ENCODE measurements at places on chromosomes 2 and 18.
A peak's percentile ranks its signal among the peaks of the same experiment; 100 is the strongest.

- no peak for DNase-seq
Observed at GRCh38 chr18:61694236-61694635, 198.6 kb downstream of the RNF152 start.

- DNase-seq = no peak
Observed at GRCh38 chr2:27727257-27727656, 44.3 kb upstream of the MRPL33 start.

DNA sequence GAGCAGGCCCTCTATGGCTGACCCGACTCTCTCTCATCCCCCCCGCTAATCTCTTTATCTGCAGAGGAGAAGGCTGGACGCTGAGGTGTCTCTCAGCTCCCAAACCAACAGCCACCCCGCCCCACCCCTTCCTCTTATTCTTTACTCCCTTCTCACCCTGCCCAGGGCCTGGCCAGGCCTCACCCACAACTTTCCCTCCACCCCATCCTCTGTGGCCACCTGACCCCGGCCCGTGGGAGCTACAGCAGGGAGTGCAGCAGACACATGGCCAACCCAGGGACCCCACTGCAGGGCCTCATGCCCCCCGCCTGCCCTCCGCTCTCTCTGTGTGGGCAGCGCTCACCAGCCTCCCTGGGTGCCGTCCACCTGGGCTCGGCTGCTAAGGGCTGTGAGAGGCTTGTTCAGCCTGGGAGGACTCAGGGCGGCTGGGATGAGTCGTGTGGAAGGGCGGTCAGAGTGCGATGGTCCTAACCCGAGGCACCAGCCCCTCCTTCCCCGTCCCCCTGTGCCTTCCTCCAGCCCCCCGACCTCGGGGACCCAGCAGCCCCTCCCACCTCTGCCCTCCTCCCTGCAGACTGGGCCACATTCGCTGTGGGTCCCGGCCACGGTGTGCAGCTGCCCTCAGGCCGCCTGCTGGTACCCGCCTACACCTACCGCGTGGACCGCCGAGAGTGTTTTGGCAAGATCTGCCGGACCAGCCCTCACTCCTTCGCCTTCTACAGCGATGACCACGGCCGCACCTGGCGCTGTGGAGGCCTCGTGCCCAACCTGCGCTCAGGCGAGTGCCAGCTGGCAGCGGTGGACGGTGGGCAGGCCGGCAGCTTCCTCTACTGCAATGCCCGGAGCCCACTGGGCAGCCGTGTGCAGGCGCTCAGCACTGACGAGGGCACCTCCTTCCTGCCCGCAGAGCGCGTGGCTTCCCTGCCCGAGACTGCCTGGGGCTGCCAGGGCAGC is 6.8 kb downstream of the NEU4 start:
- DNase-seq = no peak

DNA sequence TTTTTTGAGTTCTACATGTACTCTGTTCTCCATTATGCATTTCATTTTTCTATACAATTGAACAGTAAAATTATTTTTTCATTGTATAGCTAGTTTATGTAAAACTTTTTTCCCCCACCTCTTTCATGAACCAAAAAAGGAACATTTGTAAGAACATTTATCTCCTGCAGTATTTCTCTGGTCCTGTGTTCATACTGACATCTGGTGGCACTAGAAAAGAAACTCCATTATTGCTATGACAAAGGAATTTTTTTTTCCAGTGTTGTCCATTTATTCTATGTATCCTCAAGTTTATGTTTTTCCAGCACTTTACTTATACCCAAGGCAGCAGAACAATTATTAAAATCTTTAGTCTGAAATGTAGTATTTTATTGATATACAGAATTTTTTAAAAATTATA is 27.4 kb upstream of the CHAC2 start:
- DNase-seq = no peak

DNA sequence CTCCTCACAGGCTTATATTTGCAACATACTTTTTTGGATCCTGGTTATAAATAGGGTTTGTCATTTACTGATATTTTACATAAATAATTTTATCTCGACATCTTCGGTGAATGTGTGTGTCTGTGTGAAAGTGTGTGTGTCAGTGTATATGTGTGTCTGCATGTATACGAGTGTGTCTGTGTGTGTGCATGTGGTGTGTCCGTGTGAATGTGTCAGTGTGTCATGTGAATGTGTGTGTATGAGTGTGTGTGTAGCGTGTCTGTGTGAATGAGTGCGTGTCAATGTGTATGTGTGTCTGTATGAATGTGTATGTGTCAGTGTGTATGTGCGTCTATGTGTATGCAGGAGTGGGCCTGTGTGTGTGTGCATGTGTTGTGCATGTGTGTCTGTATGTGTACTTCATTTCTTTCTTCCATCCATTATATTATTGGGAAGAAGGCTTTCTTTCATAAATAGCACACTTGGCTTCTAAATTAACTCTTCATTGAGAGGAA is 161.6 kb downstream of the ST6GAL2 start:
- DNase-seq = no peak

GRCh38 chr2:26054598-26055348 is 20.9 kb downstream of the RAB10 start:
- no peak for DNase-seq

GRCh38 chr2:7745369-7745768 is 828.2 kb downstream of the RNF144A start:
- no peak for DNase-seq

DNA sequence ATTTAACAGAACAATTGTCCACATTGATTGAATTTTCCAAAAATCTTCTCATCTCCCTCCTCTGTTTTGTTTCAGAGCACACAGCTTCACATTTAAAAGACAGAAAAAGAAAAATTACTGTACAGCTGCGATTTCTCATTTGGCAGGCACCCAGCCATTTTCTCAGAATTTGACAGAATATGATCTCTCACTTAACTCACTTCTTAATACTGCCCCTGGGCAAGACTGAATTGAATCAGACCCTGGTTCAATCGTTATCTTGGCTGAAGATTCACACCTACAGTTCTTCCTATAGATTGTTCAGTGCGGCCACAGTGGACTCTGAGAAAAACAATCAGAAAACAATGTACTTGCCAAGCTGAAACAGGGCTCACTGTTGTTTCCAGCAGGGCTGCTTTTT is 90.2 kb upstream of the LHCGR start:
- no peak for DNase-seq

GRCh38 chr2:50753234-50753633 is 278.7 kb downstream of the NRXN1 start:
- DNase-seq = peak; percentile 15

GRCh38 chr2:140506606-140507005 is 1624.2 kb downstream of the LRP1B start:
- no peak for DNase-seq

GRCh38 chr18:11655606-11655932 is 33.5 kb upstream of the GNAL start:
- DNase-seq = no peak

DNA sequence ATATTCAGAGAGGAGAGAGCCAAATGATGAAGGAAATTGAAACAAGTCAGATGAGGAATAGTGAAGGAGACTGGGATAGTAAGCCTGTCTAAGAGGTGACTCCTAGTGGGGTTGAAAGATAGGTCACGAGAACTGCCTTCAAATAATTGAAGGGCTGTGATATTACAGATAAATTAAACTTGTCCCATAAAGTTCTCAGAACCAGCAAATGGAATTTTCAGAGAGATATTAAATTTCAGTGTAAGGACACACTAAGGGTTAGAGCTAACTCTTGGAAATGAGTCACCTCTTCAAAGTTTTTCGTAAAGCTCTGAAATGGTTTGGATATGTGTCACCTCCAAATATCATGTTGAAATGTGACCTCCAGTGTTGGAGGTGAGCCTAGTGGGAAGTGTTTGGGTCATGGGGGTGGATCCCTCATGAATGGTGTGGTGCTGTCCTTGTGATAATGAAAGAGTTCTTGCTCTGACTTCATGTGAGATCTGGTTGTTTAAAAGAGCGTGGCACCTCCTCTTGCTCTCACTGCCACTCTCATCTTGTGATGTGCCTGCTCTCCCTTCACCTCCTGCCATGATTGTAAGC is 87.3 kb downstream of the BABAM2 start:
- no peak for DNase-seq

DNA sequence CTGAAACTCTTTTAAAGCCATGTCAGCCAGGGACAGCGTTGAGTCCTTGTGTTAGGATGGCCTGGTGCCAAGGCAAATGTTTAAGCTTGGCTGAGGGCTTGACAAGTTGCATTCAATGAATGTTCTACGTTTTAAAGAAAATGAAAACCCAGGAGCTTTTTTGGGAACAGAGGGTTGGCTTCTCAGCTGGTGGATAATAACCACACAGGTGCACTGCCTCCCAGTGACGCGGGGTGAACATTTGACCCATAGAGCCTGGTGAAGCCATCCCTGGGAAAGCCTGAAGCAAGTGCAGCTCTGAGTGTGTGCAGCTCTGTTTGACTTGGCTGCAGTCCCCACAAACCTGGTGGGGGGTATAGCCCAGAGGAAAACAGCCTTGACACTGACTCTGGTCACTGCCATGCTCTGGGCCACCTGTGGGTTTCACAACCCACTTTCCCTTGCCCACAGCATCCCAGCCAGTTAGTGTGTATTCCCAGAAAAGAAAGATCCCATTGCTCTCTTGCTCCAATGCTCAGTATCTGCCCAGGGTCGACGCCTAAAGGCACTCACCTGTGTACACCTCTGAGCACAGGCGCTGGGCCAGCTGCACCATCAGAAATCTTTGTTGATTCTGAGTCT is 874.9 kb downstream of the RNF144A start:
- peak; percentile 97 for DNase-seq

DNA sequence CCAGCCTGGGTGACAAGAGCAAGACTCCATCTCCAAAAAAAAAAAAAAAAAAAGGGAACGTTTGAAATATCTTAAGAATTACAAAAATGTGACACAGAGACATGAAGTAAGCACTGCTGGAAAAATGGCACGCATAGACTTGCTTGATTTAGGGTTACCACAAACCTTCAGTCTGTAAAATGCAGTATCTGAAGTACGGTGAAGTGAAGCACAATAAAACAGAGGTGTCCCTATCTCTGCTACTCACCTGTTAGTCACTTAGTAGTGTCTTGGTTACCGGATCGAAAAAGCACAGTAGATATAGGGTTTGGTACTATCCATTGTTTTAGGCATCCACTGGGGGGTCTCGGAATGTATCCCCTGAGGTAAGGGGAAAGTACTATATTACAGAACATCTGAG is 11.6 kb upstream of the GREB1L start:
- no peak for DNase-seq

- DNase-seq = no peak
Observed at GRCh38 chr2:180205621-180206235, 198.6 kb upstream of the CWC22 start.

GRCh38 chr2:150939087-150939486 is 322.6 kb downstream of the RBM43 start:
- DNase-seq = no peak

DNA sequence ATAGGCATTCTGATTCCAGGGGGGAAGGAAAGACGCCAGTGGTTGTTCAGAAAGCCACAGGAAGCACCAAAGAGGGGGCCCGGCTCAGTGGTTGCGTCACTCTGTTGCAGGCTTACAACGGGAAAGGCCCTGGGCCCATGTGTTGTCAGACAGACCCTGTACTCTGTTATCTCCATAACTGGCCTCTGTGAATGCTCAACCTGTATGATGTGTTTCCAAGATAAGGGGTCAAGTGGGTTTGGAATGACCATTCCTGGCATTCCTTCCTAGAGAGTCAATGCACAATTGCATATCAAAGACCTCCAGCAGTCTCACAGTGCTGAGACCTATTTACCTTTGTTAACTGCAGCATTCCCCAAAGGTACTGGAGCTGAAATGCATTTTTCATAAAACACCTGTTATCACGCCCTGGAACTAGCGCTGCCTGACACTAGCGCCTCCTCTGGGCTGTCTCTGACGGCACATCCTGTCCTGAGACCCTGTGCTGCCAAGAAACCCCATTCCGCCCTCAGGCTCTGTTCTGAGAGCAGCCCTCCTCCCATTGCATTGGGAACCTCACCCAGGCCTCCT is 13.2 kb upstream of the LRRFIP1 start:
- DNase-seq = no peak

DNA sequence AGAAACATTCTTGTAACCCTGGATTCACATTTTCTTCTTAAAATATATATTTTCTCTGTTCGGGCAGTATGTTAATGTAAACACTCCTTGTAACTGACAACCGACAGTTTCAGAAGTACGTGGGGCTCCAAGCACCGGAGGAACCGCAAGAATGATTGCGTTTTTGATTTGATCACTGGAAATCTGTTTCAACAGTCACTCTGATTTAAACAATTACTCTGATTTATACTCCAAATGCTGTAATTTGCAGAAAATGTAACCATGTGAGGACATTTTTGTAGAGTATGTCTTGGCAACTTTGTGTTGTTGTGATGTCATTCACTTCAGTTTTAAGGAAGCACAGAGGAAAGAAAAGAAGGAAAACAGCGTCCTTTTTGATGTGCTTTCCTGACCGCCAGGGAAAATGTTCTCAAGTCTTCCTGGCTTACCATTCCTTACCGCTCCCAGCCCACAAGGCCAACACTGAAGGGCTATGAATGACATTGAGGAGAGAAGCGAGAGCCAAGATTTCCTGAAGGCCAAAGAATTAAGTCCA is 77.7 kb downstream of the APOB start:
- DNase-seq = no peak

DNA sequence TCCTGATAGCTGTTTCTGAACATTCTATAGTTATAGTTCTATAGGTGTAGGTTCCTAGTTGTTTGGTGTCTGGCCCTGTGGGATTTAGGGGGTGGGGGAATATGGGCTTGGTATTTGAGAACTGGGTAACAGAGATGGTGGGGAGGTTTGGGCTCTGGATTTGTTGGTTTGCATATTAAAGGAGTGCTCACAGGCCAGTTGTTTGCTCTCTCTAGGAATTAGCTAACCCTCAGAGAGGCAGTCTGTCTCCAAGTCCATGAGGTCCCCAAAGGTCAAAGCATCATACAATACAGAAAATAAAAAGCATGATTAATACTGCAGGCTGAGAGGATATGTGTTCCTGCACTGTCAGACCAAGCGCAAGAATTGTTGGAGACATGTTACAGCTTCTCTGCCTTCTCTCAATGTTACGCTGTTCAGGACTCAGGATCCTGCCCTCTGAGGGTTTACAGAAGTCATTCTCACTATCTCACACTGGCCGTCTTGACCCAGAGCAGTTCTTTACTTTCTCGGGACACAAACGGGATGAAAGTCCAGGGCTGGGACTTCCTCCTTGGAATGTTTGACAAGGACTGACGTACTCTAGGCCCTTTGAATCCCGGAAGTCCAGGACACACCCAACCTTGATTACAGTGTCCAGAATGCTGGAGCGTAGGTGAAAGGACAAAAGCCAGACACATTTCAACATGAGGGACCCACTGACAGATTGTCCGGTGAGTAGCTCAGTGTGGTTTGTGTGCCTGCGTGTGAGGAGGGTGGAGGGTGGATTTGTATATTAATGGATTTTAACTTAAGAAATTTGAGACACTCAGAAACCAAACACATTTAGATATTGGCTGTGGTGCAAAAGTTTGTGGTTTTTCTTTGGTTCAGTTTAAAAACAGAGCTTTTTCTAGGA is at the start of gene NOSTRIN:
Gene NOSTRIN (plus strand): TSS at position 677 of the 898 bp plus-strand sequence. CDS start 10 bp downstream, at position 687.
- DNase-seq = no peak

DNA sequence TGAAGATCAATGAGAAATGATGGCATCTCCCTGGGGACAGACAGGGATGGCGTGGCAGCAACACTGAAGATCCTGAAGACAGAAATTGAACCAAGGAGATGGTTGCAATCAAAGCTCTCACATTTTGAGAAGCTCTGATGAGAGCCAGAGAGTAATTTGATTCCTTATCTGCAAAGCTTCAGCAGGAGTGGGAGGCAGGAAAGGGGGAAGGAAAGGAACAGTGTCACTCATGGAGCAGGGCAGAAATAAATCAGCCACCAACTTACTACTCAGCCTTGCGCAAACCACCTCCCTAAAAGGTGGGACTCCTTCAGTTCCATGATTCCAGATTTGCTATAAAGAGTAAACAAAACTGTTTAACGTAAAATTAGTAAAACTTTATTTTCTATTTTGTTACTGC is 119.2 kb downstream of the CACNB4 start:
- DNase-seq = no peak

All from NCI-H1105 (cell line).